ENCODE measurements at places on chromosomes 1 and 21.

DNA sequence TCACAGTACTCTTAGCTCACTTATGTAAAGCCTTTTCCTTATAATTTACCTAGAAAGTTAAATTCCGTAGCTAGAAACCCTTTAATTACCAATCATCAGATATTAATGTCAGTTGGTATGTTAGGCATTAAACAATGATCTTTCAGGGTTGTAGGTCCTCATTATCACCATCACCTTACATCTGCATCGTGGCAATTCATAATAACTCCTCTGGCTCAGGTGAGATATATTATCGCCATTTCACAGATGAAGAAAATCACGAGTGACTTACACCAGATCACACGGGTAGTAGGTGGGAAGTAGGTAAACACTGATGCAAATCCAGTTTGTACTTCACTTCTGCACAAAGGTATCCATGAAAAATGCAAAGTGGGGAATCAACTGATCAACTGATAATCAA, 639 bp downstream of the NUP133 start:
- no peak for DNase-seq

DNA sequence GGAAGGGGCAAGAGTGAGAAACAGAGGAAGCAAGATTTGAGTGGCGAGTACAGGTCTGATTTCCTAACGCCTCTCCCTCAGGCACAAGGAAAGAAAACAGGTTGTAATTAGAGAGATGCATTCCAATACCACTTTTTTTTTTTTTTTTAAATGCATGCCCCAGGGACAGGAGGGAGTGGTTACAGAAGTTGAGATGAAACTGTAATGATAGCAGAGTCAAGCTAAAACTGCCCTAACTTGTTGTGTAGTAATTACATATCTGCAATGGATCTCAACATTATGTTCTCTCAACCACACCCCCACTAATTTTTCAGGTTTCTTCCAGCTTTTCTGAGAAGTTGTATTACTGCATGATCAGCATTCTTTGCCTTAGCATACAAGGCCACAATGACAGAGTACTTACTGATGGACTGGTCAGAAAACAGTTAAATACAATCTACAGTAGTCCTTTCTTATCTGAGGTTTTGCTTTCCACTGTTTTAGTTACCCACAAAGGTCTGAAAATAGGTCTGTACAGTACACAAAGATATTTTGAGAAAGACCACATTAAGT, 5.5 kb downstream of the ETV3 start:
- DNase-seq: no peak

- DNase-seq: no peak
These were observed 45.5 kb downstream of the RABGAP1L start for GRCh38 chr1:174204697-174205308.

DNA sequence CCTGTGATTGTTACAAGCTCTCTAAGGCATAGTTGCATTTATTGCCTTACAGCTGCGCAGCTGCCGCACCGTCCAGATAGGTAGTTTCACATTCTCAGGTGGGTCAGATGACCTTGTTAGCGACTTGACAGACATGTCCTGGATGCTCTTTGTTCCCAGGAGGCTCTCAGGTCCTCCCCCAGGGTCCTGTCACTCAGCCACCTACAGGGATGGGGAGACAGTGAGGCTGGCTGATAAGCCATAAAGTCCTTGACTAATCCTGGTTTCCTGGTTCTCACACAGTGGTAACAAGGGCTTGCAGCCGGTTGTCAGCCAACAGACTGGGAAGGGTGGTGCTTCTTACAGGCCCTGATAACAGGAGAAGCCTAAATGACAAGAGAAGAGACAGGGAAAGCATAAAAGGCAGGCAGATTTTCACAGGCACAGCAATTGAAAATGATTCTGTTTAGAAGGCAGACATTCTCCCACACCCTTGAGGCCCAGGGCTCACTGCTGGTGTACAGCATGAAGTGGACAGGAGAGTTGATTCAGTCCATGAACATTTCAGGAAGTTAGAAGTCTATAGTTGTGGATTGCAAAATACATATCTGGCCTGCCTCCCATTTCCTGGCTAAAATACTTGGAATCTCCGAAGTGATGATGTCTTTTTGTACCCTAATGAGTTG, 2.9 kb downstream of the ARF1 start:
- DNase-seq: no peak

DNA sequence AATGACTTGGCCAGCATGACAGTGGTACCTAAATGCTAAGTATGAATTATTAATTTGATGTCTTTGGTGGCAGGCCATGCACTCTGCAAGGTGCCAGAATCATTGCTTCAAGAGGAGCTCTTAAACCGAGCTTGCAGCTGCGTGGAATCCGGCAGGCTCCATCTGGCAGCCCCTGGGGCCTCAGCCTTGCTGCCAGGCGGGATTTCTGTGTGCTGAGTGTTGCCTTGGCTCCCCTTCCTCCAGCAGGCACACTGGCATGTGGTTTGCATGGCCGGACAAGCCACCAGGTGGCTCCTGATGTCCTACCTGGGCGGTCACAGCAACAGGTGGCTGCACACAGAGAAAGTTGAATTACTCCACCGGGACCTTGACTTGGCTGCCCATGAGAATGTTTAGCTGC, 155.4 kb downstream of the URB2 start:
- DNase-seq: peak; percentile 47

All from NCI-H2029 (cell line).